ENCODE measurements at places on chromosomes 12 and 14.

- DNase-seq, result no peak
Observed at GRCh38 chr12:102486153-102486552, 5.8 kb upstream of the IGF1 start.

DNA sequence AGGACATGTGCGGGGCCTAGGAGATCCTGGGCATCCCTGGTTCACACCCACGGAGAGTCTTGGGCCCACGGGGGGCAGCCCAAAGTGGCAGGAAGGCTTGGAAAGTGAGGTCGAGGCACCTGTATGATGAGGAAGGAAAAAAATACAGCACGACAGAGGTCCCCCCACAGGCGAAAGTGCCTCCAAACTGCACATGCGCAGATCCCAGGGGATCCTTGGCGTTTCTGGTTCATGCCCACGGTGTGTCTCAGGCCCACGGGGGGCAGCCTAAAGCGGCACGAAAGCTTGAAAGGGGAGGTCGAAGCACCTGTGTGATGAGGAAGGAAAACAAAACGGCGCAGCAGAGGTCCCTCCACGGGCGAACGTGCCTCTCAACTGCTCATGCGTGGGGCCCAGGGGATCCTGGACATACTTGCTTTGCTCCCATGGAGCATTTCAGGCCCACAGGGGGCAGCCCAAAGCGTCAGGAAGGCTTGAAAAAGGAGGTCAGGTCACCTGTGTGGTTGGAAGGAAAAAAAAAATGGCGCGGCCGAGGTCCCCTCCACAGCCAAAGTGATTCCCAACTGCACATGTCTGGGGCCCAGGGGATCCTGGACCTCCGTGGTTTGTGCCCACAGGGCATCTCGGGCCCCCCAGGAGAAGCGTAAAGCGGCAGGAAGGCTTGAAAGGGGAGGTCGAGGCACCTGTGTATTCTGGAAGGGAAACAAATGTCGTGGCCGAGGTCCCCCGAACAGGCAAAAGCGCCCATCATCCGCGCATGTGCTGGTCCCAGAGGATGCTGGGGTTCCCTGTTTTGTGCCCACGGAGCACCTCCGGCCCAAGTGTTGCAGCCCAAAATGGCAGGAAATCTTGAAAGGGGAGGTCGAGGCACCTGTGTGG lies 582.6 kb downstream of the ALG10 start:
- DNase-seq, result no peak

GRCh38 chr12:75994069-75994740 lies 37.4 kb downstream of the PHLDA1 start:
- DNase-seq, result no peak

DNA sequence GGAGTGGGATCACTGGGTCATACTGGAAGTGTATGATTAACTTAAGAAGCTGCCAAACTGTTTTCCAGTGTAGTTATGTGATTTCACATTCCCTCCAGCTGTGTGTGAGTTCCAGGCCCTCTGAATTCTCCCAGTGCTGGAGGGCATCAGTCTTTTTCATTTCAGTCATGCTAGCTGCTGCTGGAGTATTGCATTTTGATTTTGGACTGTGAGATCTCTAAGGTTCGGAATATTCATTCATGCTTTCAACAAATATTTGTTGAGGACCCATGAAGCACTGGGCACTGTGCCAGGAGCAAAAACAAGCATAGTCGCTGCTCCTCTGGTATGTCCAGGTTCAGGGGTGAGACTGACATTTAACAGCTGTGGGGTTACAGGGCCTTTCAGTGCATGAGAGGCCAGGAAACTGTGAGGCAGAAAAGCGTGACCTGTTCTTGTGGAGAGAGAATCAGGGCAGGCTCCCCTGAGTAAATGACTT lies 133.2 kb downstream of the SCARB1 start:
- DNase-seq, result no peak

GRCh38 chr12:42332301-42333285 lies 6.6 kb downstream of the PPHLN1 start:
- no peak for DNase-seq

GRCh38 chr14:23663127-23663526 lies 27.0 kb downstream of the DHRS2 start:
- no peak for DNase-seq

DNA sequence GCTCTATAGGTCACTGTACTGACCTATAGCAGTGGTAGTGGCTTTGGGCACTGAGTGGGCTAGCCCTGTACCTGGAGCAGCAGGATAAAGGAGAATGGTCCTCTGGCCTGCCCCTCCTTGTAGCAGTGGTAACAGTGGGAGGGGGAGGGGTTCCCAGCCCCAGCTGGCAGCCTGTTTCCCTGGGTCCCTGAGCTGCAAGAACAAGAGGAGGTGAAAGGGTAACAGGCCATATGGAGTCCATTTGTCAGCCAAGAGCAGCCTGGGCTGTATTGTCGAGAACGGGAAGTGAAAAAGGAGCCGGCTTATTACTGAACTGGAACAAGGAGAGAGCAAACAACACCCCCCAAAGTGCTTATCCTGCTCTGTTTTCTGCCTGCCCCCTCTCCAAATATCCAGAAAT lies 73.8 kb upstream of the SRSF5 start:
- no peak for DNase-seq

GRCh38 chr14:53621433-53621832 lies 335.2 kb downstream of the BMP4 start:
- no peak for DNase-seq

- DNase-seq, result no peak
Observed at GRCh38 chr12:128133321-128134073, 133.5 kb upstream of the TMEM132C start.

DNA sequence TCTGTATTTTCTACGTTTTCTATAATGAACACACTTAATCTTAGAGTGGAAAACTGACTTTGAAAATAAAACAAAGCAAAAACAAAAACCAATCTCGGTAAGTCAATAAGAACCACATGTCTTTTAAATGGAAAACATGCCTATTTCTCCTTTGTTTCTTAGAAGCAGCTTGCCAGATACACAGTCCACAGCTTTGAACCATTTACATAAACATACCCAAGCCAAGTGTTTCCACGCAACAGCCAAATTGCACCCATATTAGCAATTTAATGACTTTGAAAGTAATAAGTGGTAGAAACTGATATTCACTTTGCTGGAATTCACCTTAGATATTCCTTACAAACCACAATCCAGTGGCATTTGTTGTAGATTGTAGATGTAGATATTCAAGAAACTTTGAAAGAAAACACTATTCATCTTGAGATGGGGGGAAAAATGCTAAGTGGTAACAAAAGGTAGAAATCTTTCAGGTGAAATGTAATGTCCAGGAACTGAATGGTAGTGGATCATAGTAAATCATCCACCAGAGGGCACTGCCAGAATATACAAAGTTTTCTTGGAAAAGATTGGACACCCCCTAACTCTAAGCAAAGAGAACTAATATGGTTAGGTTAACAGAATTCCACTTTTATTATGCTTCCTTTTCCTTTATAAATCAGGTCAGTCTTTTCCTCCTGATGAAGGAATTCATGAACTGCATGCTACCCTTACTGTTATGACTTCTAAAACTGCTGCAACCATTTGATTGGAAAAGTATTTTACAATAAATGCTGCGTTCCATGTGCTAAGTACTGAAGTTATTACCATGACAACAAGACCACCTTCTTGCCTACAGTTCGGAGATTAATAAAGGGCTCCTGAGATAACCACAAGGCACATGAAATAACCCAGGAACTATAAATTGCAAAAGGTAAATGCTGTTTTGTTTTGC lies 69.8 kb downstream of the RERG start:
- DNase-seq, result no peak

- DNase-seq, result no peak
Observed at GRCh38 chr12:57898308-57898970, 42.9 kb upstream of the ATP23 start.

DNA sequence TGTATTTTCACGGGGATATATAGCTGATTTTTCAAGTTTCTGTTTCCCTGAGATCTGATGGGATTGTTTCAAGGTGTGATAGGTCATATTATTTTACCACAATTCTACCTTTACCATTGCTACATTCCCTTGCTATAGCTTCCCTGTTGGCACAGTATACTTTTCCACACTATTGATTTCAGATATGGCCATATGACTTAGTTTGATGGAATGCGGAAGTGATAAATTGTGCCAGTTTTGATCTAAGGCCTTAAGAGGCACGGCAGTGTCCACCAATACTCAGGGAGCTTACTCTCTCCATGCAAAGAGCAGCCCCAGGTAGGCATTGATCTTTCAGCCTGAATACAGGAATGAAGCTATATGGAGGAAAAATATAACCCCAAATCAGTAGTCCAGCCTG lies 315.7 kb downstream of the SLC16A7 start:
- no peak for DNase-seq

GRCh38 chr14:64844272-64844671 lies 35.4 kb downstream of the SPTB start:
- no peak for DNase-seq

- no peak for DNase-seq
Observed at GRCh38 chr14:34270361-34270760, 191.7 kb downstream of the SPTSSA start.

DNA sequence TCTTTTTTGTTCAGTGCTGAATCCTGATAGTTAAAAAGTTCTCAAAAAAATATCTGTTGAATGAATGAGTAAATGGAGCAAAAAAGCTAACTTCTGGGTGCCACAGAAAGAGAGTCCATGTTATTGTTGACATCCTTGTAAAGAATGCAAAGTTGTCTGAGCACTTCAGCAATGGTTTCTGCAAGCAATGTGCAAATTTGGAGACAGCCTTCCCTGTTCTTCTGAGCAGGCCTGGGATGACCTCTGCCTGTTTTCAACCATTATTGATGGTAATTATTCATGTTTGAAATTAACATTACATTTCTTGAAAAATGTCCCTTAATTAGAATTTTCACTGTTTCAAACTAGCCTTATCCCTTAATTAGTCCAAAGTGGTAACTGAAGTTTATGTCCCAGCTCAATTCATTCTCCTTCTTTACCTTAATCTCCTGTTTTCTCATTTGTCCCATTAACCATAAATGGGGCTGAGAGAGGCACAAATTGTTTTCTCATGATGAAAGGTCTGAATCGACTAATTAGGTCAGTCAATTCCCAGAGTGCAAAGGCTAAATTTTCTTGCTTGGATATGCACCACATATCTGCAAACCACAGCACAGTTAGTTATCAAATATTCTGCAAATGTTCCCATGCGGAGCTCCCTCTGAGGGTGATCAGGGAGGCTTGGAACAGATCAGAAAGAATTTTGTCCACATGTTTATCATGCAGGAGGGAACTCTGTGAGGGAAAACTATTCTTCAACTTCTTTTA lies 139.4 kb upstream of the KRR1 start:
- DNase-seq, result no peak

DNA sequence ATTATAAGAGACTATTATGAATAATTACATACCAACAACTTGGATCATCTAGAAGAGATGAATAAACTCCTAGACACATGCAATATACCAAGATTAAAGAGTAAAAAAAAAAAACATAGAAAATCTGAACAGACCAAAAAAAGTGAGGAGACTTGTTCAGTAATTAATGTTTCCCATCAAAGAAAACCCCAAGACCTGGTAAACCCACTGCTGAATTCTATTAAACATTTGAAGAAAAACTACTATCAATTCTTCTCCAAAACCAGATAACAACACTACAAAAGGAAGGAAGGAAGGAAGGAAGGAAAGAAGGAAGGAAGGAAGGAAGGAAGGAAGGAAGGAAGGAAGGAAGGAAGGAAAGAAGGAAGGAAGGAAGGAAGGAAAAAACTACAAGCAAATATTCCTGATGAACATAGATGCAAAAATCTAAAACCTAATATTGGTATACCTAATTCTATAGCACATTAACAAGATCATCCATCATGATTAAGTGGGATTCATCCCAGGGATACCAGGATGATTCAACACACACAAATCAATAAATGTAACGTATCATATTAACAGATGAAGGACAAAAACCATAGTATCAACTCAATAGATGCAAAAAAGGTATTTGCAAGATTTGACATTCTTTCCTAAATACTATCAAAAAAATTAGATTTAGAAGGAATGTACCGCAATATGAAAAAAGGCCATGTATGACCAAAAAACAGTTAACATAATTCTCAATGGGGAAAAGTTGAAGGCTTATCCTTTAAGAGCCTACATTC lies 445.5 kb downstream of the KCNH5 start:
- no peak for DNase-seq

- DNase-seq, result no peak
Observed at GRCh38 chr12:115572440-115572839, 705.1 kb downstream of the MED13L start.

GRCh38 chr14:23115918-23116317 lies 3.1 kb downstream of the CEBPE start:
- no peak for DNase-seq

- no peak for DNase-seq
Observed at GRCh38 chr12:95418142-95418541, 55.8 kb upstream of the METAP2 start.

- DNase-seq, result no peak
Observed at GRCh38 chr14:21436567-21437062, 19.3 kb downstream of the CHD8 start.
